CD8-positive, alpha-beta memory T cell (primary cell): ENCODE measurements at places on chromosomes 4 and X. TPM values are rescaled to one million over a fixed set of nuclear protein-coding genes. Genes with fewer than 3 reads are reported as not detected.

DNA sequence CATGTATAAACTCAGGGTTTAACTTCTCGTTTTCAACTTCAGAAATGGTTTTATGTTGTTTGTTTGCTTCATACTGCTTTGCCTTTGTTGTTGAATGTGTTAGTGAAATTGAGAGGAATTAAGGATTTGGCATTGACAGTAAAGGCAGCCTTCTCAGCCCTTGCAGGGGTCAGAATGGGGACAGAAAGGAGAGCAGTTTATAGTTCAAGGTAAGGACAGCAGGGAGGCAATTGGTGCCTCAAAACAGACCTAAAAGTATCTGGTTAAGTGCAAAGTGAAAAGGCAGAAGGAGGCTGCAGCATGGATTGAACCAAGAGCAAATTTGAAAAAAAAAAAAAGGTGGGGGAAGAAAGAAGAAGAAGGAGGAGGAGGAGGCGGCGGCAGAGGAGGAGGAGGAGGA lies 835.0 kb upstream of the ADGRL3 start:
- DNase-seq: no peak
- no peak overlapping the region for H3K4me3 ChIP-seq
- H3K4me1 ChIP-seq: no peaks in the 10 kb centered on the region
- H3K36me3 ChIP-seq: no peaks in the 10 kb centered on the region
- no peak overlapping the region for H3K27ac ChIP-seq
- H3K27me3 ChIP-seq: no peaks in the 10 kb centered on the region

CENPVL1 gene
- not detected for total RNA-seq

DNA sequence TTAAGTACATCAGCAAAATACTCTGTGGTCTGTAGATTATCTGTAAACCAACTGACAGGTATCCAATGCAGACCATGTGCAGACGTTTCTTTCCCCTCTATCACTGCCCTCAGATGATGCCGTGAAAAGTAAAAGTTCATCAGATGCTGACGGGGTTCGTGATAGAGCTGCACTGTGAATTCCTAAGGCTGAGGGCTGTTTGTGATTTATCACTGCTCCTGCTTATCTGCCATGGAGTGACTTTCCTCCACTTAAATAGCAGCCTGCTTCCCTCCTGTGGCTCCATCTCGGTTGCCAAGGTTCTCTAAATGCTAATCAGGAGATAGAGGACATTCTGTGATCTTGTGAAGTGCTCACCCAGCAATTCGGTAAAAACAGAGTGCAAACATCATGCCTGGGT lies 89.3 kb upstream of the SRD5A3 start:
- no peak for DNase-seq
- no peaks in the 10 kb centered on the region for H3K36me3 ChIP-seq
- no peak overlapping the region for H3K4me3 ChIP-seq

DNA sequence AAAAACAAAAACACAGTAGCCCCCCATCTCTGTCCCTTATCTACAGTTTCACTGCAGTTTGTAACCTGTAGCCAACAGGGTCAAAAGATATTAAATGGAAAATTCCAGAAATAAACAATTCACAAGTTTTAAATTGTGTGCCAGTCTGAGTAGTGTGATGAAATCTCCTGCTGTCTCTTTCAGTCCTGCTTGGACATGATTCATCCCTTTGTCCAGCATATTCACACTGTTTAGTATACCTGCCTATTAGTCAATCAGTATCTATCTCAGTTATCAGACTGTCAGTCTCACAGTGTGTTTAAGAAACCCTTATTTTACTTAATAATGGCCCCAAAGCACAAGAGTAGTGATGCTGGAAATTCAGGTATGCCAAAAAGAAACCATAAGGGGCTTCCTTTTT lies 21.9 kb downstream of the CNOT6L start:
- H3K36me3 ChIP-seq: no peaks in the 10 kb centered on the region
- no peaks in the 10 kb centered on the region for H3K27me3 ChIP-seq
- no peak overlapping the region for H3K4me3 ChIP-seq
- H3K4me1 ChIP-seq: peaks cover 87% of the 10 kb centered on the region

- no peak for DNase-seq
- H3K27me3 ChIP-seq: no peaks in the 10 kb centered on the region
- H3K4me3 ChIP-seq: no peak overlapping the region
- H3K4me1 ChIP-seq: no peaks in the 10 kb centered on the region
- H3K27ac ChIP-seq: no peak overlapping the region
Measured at GRCh38 chrX:31181377-31182000, 109.6 kb upstream of the FTHL17 start.

SYTL4 gene
- total RNA-seq: not detected

DNA sequence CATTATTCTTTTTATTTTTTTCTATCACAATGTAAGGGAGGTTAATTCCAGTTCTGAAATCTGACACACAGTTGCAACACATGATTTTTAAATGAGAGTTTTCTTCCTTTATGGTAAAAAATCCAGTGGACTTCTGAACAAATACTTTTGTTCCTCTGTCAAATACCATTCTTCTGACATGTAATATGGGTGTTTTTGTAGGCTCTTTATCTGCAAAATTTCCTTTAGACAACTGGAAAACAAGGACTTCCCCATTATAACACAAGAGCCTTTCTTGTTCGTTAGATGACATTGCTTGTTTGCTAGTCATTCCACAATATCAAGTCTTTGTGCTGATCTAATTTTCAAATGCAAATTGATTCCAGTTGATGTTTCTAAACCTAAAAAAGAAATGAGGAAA lies 7.7 kb downstream of the FANCB start:
- H3K27ac ChIP-seq: no peak overlapping the region
- no peak overlapping the region for H3K4me3 ChIP-seq
- no peaks in the 10 kb centered on the region for H3K4me1 ChIP-seq
- DNase-seq: no peak
- no peaks in the 10 kb centered on the region for H3K36me3 ChIP-seq
- no peaks in the 10 kb centered on the region for H3K27me3 ChIP-seq

- no peaks in the 10 kb centered on the region for H3K4me1 ChIP-seq
- H3K27me3 ChIP-seq: no peaks in the 10 kb centered on the region
- H3K4me3 ChIP-seq: no peak overlapping the region
- DNase-seq: no peak
- H3K27ac ChIP-seq: no peak overlapping the region
Measured at GRCh38 chrX:5928224-5928623, 300.4 kb downstream of the NLGN4X start.

SLC10A4 gene
- not detected for total RNA-seq

GRCh38 chr4:19583827-19584569 lies 667.7 kb upstream of the SLIT2 start:
- no peaks in the 10 kb centered on the region for H3K27me3 ChIP-seq
- H3K4me3 ChIP-seq: no peak overlapping the region
- H3K4me1 ChIP-seq: no peaks in the 10 kb centered on the region

DNA sequence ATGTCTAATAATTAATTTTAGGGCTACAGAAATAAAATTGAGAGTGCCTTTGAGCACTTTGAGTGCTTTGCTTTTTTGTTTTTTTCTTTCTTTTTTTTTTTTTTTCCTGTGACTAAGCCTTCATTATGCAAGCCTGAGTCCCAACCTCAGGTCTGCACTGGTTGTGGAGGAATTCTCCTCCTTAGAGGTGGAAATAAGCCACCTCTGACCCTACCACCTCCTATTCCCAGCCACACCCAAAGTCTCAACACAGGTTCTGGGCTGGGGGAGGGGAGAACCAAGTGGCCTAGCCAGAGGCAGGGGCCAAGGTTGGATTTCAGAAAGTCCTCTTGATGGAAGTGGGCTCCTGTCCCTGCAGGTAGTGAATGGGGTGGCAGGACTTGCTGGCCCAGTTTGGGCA lies 180.2 kb downstream of the ARAP2 start:
- H3K27me3 ChIP-seq: no peaks in the 10 kb centered on the region
- no peak overlapping the region for H3K27ac ChIP-seq
- no peak for DNase-seq
- H3K4me1 ChIP-seq: no peaks in the 10 kb centered on the region
- H3K36me3 ChIP-seq: peaks cover 4% of the 10 kb centered on the region

DNA sequence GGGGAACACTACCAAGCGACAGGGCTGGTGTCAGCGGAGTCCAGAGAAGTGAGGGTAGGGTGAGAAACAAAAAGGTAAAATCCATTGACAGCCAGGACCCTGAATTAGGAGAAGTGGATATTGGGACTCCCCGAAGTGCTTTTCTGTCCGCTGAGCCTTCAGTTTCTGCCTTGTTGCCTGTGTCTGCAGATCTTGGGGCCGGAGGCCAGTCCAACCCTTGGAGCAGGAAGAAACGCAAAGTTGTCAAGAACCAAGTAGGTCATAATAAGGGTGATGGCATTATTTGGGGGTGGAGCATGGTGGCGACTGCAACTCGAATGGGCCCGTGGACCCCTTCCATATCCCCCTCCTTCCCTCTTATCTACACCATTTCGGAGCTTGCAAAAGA lies 1.0 kb downstream of the ARMCX1 start:
- no peaks in the 10 kb centered on the region for H3K36me3 ChIP-seq
- no peaks in the 10 kb centered on the region for H3K4me1 ChIP-seq
- H3K27ac ChIP-seq: no peak overlapping the region
- no peaks in the 10 kb centered on the region for H3K27me3 ChIP-seq

ZNF157 gene
- total RNA-seq: 0.79 TPM

DNA sequence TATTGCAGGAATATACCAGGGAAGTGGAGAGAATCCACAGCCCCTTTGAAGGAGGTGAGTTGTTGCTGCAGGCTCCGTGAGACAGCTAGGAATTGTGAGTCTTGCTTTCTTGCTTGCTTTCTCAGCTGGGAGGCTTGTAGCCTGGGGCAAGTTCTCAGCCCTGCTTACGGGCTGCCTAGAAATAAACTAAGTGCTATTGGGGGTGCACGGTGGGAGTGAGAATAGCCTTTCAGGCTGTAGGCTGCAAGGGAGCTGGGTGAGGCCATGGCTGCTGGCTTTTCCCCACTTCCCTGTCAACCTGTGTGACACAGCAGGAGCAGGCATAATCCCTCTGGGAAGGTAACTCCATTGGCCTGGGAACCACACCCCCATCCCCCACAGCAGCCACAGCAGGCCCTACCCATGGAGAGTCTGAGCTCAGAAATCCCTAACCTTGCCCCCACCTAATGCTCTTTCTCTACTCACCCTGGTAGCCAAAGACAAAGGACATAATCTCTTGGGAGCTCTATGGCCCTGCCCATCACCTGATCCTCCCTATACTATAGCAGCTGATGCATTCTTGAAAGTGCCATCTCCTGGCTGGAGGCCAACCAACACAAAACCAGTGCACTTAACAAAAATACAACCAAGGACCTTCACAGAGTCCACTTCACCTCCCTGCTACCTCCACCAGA lies 113.0 kb downstream of the MMRN1 start:
- H3K27ac ChIP-seq: no peak overlapping the region
- no peaks in the 10 kb centered on the region for H3K4me1 ChIP-seq

- no peaks in the 10 kb centered on the region for H3K36me3 ChIP-seq
- no peak for DNase-seq
- H3K27ac ChIP-seq: no peak overlapping the region
Measured at GRCh38 chrX:13346646-13347045, 26.8 kb upstream of the ATXN3L start.

SOX3 gene
- total RNA-seq: not detected

GRCh38 chr4:143458966-143459365 lies 54.5 kb upstream of the SMARCA5 start:
- H3K36me3 ChIP-seq: no peaks in the 10 kb centered on the region
- H3K27me3 ChIP-seq: no peaks in the 10 kb centered on the region
- no peak overlapping the region for H3K27ac ChIP-seq
- H3K4me1 ChIP-seq: no peaks in the 10 kb centered on the region
- no peak for DNase-seq

- H3K4me1 ChIP-seq: no peaks in the 10 kb centered on the region
- H3K27ac ChIP-seq: no peak overlapping the region
- H3K36me3 ChIP-seq: no peaks in the 10 kb centered on the region
- DNase-seq: no peak
Measured at GRCh38 chr4:166838975-166839614, 395.2 kb downstream of the SPOCK3 start.

DNA sequence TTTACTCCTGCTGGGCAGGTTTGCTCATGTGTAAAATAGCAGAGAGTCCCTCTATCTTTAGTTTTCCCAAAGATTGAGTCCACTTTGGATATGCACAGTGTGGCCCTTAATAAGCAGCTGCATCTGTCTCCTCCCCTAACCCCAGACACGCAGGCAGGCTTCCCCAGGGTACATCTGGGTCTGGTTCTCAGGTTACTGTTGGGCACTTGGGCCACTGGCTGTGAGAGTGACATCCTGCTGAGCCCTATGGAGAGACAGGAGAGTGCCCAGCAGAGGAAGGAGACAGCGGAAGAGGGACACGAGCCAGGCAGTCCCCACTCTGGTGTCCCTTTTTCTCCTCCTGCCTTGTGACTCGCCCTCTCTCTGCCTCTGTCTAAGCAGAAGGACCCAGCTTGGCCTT lies 16.0 kb downstream of the XK start:
- no peak for DNase-seq
- H3K27me3 ChIP-seq: no peaks in the 10 kb centered on the region
- H3K36me3 ChIP-seq: no peaks in the 10 kb centered on the region
- no peak overlapping the region for H3K4me3 ChIP-seq

DNA sequence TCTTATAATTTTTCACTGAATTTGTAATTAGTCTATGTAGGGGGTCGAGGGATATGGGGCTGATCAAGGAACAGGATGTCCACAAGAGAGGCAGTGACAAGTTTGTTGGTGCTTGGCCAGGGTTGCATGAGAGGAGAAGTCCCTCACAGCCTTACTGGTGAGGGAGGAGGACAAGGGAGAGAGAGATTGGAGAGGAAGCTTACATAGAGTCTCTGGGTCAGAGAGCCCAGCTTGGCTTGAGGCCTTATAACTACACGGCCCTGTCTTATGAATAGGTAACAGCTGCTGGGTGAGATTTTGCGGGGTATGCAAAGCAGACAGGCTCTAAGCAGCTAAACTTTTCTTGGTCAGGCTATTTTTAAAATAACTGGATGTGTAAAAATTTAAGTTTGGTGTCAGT lies 37.9 kb upstream of the OTUD4 start:
- no peak overlapping the region for H3K4me3 ChIP-seq
- no peak overlapping the region for H3K27ac ChIP-seq
- no peaks in the 10 kb centered on the region for H3K27me3 ChIP-seq
- DNase-seq: no peak
- H3K36me3 ChIP-seq: no peaks in the 10 kb centered on the region
- H3K4me1 ChIP-seq: no peaks in the 10 kb centered on the region

DNA sequence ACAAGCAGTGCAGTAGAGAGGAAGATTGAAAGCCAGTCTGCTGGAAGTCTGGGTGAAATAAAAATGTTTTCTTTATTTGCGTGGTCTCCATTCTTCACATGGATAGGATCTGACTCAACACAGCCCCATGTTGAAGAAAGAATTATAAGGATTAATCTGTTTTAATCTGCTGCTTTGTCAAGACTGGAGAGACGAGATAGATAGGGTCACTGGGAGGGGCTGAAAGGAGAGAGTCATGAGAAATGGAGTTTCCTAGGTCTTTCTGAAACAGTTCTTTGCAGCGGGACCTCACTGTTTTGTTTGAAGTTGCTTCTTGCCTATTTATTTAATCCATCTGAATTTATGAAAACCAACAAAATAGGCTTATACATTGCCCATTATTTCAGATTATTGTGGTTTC lies 32.4 kb upstream of the RHOH start:
- H3K27ac ChIP-seq: no peak overlapping the region
- H3K4me3 ChIP-seq: no peak overlapping the region
- H3K4me1 ChIP-seq: no peaks in the 10 kb centered on the region
- no peak for DNase-seq
- no peaks in the 10 kb centered on the region for H3K36me3 ChIP-seq

GRCh38 chr4:159652871-159653270 lies 550.0 kb downstream of the RAPGEF2 start:
- no peak overlapping the region for H3K27ac ChIP-seq
- no peak overlapping the region for H3K4me3 ChIP-seq
- no peak for DNase-seq
- H3K36me3 ChIP-seq: no peaks in the 10 kb centered on the region
- no peaks in the 10 kb centered on the region for H3K4me1 ChIP-seq
